ENCODE measurements at places on chromosomes 2 and 18. TPM values are rescaled to one million over a fixed set of nuclear protein-coding genes. Genes with fewer than 3 reads are reported as not detected.

Gene HOXD1
- polyA plus RNA-seq = 5.1 TPM

Gene AGXT
- polyA plus RNA-seq = not detected

Gene RBKS
- polyA plus RNA-seq = 3.5 TPM

Gene UGT1A6
- polyA plus RNA-seq = not detected

Gene CDK15
- 0.30 TPM for polyA plus RNA-seq

Gene THUMPD2
- polyA plus RNA-seq = 15.1 TPM

Gene GALNT13
- polyA plus RNA-seq = 25.9 TPM

Gene CIDEA
- 1.0 TPM for polyA plus RNA-seq

Gene ITPRIPL1
- polyA plus RNA-seq = 1.4 TPM

Gene CNRIP1
- polyA plus RNA-seq = 126 TPM

Gene STK11IP
- 40.6 TPM for polyA plus RNA-seq

Gene SLC30A3
- 30.2 TPM for polyA plus RNA-seq

Gene TNFAIP6
- 1.5 TPM for polyA plus RNA-seq

Gene UCN
- 4.6 TPM for polyA plus RNA-seq

Gene TBR1
- not detected for polyA plus RNA-seq

Gene HOXD4
- polyA plus RNA-seq = 15.7 TPM

Measured in spinal cord (tissue), 10 donors.